ENCODE measurements at places on chromosomes 5 and 9. TPM values are rescaled to one million over a fixed set of nuclear protein-coding genes. Genes with fewer than 3 reads are reported as not detected.

DNA sequence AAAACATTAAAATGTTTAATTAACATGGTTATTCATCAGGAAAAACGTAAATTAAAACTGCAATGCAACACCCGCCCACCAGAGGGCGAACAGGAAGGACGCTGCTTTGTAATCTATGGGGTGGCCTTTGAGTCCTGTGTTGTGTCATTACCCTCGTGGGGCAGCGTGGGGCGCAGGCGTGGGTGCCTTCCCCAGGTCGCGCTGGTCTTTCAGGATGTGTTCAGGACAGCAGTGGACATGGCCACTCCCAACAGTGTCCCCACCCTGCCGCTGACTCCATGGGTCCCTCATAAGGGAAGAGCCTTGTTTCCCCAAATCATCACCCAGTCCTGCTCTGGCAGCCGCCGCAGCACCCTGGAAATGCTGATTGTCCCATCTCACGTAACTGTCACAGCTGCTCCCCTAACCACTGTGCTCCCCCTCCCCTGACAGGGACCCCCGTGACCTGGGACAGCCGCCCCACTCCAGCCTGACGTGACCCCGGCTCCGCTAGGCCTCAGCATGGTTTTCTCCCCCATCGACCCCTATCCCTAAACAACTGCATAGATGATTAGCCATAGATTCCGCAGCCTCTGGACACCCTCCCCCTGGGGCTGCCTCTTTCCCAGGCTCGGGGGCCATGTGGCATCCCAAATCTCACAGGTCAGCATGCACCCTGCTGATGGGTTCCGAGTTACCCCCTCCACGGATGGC, 36.4 kb downstream of the GLT6D1 start:
- no peak for DNase-seq

DNA sequence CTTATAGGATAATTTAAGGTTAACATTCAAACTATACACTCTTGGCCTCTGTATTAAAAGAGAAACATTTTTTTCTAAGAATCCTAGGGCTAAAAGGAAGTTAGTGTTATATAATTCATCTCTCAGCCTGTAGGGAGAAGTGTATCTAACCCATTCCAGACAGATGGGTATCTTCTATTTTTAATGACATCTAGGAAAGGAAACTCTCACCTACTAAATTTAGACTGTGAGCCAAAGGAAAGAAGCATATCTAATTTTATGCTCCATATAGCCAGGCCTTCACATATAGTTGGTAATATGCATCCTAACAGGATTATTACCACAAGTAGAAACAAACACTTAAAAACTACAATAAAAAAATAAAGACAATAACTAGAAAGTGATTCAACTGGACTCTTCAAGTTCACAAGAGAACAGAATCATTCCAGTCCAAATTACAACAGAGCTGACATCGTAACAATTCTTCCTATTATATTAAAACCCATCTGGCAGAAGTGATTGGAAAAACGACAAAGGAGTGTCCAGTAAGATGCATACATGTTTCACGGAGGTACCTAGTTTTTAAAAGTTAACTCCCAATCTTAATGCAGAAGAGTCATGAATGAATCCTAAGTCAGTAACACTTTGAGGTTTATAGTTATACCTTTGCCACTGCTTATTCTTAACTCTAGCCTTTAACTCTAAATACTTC, 39.4 kb downstream of the SCAI start:
- no peak for DNase-seq

DNA sequence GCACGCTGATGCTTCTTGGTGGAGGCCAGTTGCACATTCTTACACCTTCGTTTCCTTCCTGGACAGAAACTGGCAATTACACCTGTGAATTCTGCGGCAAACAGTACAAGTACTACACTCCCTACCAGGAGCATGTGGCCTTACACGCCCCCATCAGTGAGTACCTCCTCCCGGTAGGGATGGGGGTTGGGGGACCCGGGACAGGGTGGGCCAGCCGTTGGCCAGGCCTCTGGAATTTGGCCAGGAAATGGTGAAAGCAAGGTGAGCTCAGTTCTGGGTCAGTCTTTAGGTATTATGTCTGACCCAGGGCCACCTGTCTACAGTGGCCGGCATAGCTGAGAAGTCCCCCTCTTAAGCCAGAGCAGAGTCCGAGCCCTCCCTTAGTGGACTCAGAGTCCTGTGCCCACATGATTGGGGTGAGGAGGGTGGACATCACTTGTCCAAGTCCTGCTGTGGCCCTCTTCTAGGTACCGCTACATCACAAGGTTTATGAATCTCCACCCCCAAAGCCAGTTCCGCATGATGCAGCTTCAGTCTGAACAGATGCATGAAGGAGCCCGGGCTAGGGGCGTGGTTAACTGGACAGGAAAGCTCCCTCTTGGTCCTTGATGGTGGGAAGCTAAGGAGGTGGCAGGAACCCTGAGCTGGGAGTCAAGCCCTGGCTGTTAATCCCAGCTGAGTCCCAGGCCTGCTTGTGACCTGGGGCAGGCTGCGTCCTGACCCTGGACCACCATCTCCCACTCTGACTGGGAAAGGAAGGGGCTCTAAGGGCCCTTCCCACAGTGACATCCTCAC, 61.3 kb downstream of the AMBP start:
- DNase-seq, result no peak

DNA sequence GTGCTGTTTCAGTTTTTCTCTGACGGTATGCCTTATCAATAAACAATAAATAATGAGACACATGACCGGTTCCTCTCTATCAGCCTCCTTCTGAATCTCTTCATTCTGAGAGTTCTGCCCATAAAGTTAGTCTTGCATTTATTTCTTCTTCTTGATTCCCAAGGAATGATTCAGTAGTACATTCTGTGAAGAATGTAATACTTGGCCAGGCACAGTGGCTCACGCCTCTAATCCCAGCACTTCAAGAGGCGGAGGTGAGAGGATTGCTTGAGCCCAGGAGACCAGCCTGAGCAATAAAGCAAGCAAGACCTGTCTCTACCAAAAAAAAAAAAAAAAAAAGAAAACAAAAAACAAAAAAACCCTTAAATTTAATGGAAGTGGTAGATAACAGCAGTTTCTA, 53.9 kb downstream of the PAM start:
- DNase-seq, result no peak

- no peak for DNase-seq
Measured at GRCh38 chr9:135889564-135890189, 17.7 kb downstream of the CAMSAP1 start.

GRCh38 chr5:65809817-65810531, 88.0 kb downstream of the NLN start:
- DNase-seq, result no peak

GRCh38 chr5:108418197-108418596, 36.3 kb upstream of the FBXL17 start:
- DNase-seq, result no peak

DNA sequence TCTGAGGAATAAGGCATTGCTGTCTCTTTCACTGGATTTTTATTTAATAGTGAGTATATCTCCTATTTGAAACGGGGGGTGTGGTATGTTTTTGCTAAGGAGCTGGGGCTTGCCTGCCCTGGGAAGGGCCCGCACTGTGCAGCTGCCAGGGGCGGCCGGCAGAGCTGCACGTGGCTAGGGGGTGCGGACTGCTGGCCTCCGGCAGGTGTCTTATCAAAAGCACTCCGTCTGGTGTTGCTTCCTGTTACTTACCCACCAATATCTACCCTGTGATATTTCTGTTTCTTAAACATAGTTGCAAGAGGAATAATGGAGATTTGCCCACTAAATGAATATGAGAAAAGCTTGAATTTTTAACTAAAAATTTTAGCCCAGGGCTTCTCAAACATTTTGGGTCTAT, 232.0 kb downstream of the IRX1 start:
- no peak for DNase-seq

Gene SEMA5A
- polyA plus RNA-seq, result 14.2 TPM

DNA sequence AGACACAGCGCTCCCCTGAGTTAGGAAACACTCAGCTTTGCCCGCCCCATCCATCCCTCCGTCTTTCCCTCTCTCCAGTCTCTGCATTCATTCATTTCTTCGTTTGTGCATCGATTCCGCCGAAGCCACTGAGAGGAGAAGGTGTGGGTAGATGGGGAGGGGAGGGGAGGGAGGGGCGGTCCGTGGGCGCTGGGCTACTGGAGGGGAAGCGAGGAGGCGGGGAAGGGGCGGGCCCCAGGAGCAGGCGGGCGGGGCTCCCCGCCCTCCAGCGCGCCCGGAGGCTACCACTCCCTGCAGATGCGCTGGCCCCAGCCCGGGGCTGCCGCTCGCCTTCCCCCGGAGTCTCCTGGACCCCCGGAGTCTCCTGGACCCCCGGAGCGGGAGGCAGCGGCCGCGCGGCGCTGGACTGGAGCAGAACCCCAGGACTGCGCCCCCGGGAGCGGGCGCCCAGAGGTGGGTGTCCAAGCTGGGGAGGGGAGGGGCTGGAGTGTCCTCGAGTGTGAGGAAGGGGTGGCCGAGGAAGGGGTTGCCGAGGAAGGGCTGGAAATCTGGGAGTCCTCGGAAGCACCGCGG, 159.5 kb downstream of the C9orf152 start:
- DNase-seq, result peak; percentile 74

GRCh38 chr5:151082282-151082902, 1.6 kb upstream of the TNIP1 start:
- no peak for DNase-seq

Gene CHD1
- 67.9 TPM for polyA plus RNA-seq

Gene SNCAIP
- polyA plus RNA-seq, result 24.5 TPM

GRCh38 chr5:178560911-178561310, 29.3 kb downstream of the COL23A1 start:
- DNase-seq, result no peak

- DNase-seq, result no peak
Measured at GRCh38 chr5:79225026-79225425, 10.9 kb upstream of the JMY start.

DNA sequence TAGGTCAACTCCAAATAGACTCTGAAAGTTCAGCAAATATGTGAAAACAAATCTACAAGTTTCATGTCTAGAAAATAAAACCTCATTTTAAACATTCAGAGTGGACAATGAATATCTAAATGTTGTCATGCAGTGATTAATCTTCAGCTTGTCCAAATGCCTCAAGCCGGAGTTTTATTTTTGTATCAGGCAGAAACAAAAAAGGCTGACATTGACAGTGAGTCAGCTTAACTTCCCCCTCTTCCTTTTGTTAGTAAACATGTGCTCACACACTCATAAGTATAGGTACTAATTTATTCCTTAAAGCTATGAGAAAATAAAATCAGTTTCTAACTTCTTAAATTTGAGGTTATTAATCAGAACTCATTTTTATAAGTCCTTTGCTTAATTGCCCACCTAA, 467.9 kb upstream of the DAB2 start:
- DNase-seq, result no peak

- no peak for DNase-seq
Measured at GRCh38 chr5:93735378-93735777, 6.0 kb downstream of the POU5F2 start.

DNA sequence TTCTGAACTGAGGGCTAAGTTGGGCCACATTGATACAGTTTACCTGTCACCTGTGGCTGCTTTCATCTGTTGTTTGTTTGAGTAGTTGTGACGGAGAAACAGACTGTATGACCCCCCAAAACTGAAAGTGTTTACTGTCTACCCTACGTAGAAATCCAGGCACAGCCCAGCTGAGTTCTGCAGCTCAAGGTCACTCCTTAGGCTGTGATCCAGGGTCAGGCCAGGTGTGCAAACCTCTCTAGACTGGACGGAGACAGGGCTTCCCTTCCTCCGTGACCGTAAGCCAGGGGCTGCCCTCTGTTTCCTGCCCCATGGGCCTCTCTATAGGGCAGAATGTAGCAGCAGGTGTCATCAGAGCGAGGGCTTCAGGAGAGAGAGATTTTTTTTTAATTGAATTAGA, 207.9 kb upstream of the OTULINL start:
- no peak for DNase-seq

GRCh38 chr9:127333221-127334064, 63.5 kb upstream of the SLC2A8 start:
- DNase-seq, result no peak

- no peak for DNase-seq
Measured at GRCh38 chr5:174745590-174746103, 21.3 kb downstream of the MSX2 start.

Gene TNFSF15
- polyA plus RNA-seq, result 12.5 TPM

DNA sequence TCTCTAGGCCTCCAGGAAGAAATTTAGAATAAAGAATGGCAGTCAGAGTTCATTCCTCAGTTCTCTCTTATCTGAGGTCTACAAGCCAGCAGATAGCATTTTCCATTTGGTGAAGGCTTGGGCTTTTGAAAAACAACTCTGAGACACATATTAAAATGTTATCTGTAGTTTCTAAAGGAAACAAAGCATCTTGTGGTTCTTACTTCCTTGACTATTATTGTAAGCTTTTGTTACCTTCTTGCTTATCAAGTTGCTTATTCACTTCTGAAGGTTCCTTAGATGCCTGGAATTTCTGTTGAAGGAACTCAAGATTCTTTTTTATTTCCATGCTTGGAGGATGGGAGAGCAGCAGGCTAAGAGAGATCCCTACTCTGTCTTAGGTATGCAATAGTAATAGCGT, 79.2 kb upstream of the MRPS30 start:
- DNase-seq, result no peak

GRCh38 chr5:113202746-113203716, 226.4 kb downstream of the DCP2 start:
- no peak for DNase-seq

DNA sequence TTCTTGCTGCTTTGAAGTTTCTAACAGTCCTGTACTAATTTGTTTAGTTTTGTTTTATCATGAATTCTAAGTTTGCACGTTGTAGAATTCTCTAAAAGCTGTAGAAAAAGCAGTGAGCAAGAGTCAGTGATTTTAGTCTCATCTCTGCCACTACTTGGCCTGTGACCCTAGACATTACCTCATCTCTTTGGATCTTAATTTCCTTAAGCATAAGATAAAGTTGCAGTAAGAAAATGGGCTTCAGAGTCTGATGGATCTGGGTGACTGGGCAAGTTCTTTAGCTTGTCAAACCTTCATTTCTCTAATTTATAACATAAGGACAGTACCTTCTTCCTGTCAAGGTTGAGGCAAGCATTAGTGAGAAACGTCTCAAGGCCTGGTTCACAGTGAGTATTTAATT, 247.9 kb downstream of the DMRT2 start:
- no peak for DNase-seq

GRCh38 chr5:133868946-133869518, 99.4 kb downstream of the C5orf15 start:
- peak; percentile 72 for DNase-seq

GRCh38 chr5:151219789-151220188, 4.1 kb downstream of the CCDC69 start:
- no peak for DNase-seq

DNA sequence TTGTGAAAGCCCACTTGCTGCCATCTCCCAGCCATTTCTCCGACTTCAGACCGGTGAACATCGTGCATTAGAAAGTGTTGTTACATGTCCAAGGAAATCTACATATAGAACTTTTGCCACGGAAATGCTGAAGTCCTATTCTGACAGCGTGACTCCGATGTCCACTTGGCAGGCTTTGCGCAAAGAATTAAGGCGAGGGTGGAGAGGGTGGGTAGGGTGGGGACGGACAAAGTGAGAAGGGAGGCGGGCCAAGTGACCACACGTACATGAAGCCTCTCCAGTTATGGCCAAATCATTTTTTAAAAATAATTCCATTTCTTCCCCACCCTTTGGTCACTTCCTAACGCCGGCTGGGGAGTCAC, 460 bp upstream of the ACO1 start:
- no peak for DNase-seq
